ENCODE measurements at places on chromosomes 2 and 18.

GRCh38 chr2:219488149-219488843 is 10.4 kb upstream of the GMPPA start:
- no peak for DNase-seq

DNA sequence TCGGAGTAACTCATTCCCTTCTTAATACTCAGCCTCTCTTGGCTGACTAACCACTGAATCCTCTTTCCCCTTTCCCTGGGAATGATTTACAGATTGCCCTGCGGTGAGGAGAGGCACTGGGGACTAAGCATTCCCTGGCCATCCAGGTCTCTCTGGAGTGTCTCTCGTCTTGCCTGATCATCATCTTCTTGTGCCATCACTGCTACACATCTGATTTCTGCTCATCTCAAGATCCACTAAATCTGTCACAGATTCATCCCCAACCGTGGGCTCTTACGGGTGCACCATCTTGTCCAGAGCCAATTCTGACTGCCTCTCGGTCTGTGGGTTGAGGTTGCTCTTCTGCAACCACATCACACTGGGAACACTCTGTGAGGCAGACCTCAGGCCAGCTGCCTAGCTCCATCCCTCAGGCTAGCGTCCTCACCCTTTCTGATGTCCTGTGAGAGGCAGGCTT is 12.0 kb downstream of the SFTPB start:
- peak; percentile 66 for DNase-seq

DNA sequence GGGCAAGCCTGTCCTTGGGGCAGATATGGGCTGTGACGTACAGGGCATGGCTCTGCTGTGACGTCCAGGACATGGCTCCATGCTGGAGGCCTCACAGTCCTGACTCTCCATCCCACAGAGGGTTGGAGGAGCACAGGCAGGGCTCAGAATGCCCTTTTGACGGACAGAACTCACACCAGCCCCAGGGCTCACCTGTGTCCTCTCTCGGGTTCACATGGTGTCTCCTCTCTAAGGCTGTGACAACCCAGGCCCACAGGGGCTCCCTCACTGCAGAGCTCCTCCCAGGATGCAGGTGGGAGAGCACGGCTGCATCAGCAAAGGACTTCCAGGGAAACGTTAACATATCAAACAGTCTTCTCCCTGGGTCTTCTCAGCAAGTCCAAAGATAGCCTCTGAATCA is 133.8 kb downstream of the EIPR1 start:
- DNase-seq, result no peak

DNA sequence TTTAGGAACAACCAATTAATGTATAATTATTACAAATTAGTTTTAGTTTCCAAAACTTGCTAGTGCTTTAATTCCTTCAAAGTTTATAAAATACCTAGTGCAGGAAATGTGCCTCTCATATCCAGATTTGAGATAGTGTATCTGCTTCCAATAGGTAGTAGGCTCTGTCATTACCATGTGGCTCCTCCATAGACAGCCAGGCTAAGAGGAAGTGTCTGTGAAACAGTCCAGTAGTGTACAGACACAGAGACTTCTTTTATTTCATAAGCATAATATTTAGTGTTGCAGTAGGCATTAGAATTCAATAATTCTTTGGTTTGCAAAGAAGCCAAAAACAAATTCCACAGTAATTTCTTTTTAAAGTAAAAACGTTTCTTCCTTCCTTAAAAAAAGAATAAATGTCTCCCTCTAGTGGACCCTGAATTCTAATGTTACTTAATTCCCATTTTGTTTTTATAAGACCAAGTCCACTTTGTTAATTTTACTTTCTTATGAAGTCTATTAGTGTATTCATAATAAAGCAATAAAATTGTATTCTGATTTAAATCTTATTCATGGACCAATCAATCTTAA is 101.2 kb downstream of the NEB start:
- DNase-seq, result peak; percentile 41

DNA sequence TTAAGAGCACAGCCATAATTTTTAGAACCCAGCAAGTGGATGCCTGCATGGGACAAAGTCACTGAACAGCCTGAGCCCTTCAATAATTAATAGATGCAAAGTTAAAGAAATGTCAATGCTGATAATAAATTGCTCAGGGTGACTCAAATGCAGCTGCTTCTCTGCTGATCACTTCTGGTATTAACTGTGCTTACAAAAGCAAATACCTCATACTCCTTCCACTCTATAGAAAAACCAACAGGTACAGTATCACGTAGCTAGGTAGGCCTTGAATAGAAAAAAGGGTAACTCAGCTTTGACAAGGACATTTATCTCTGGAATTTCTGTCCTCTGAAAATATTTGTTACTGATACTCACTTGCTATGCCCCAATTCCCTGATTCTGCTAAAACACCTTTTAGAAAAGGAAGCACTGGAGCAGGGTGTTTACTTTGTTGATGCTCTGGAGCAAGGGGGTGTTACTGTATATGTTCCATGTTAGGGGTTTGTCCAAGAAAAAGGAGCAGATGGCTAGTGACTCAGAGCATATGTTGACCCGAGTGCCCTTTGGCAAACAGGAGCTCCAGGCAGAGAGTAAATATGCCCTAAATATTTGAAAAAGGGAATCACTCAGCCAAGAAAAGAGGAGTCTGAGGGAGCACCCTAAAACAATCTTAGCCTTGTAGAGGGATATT is 59.1 kb upstream of the RTN4 start:
- DNase-seq, result peak; percentile 63

DNA sequence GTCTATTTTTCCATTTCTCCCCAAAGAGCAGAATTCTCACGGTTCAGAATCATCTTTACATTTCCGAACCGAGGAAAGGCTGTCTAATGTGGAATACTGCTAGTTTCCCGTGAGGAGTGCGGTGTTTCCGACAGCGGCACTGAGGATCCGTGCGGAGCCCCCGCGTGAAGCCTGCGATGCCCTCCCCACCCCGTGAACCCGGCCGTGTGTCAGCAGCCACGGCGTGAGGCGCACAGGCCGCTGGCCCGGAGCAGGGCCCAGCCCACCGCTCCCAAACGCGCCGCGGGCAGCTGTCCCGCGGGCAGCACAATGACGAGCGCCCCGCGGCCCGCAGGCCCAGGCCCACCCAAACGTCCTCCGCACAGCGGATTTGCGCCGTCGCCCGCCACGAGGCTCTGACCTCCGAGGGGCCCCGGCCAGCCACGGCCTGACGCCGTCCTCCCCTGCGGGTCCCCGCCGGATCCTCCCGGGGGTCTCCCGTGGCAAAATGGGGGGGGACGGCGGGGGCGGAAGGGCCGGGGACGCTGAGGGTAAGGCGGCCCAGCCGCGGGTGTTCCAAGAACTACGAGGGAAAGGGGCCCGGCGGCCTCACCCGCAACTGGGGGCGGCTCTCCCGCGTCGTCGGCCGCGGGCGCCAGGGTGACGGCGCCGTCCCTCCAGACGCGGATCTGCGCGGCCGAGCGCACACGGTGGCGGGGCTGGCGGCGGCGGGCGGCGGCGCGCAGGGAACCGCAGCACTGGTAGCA is 796 bp downstream of the SPIRE1 start:
- DNase-seq, result peak; percentile 41

DNA sequence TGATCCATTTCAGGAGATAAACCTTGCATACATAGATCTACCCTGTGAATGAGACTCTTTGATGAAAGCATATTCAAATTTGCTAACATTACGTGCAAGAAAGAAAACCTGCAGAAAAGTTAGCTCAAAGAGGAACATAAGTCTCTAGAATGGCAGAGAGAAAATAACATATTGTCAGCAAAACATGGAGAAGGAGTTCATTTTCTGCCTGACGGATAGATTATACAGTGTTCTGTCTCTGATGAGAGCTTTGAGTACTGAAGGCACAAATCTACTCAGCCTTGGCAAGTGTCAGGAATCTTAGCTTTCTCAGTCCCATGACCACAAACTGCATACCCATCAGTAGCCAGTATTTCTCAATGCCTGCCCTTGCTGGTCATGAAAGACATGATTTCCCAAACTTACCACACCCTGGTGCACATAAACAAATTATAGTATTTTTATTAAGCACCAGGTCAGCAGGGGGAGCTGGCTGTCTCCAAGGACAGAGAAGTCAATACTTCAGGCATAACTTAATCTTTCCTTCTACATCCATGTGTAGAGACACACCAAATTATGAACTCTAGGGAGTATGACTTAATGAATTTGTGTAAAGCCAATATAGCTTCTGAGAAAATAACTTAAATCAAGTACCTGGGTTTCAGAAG is 401.2 kb upstream of the SOX11 start:
- DNase-seq, result peak; percentile 3

- DNase-seq, result no peak
Observed at GRCh38 chr2:171260471-171261424, 100.1 kb upstream of the TLK1 start.

GRCh38 chr2:47174733-47175361 is 19.7 kb upstream of the STPG4 start:
- DNase-seq, result peak; percentile 77

DNA sequence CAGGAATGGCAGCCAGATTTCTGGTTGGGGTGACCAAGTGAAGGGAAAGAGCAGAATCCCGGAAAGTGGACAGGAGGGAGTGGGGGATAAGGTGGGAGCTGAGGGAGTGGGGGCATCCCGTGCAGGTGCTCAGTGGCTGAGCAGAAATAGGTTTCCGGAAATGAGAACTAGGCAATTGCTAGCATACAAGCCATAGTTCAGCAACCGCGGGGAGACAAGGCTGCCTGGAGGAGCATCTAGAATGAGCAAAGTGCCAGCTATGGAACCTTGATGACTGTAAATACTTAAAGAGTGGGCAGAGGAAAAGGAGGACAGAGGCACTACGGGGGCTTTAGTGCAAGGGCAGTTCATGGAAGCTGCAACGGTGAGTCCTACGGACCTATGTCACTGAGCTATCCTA is 220.2 kb downstream of the BCL11A start:
- DNase-seq, result no peak

- no peak for DNase-seq
Observed at GRCh38 chr18:21894619-21895367, 154.2 kb downstream of the MIB1 start.

GRCh38 chr2:11669454-11670291 is at the start of gene NTSR2:
TSS of gene NTSR2 (minus strand) at chr2:11670195. CDS start at chr2:11670129, 66 bp downstream.
- DNase-seq, result peak; percentile 60

GRCh38 chr2:14451312-14451711 is 181.2 kb upstream of the LRATD1 start:
- DNase-seq, result no peak

GRCh38 chr2:10162586-10163497 is 40.3 kb downstream of the RRM2 start:
- no peak for DNase-seq

DNA sequence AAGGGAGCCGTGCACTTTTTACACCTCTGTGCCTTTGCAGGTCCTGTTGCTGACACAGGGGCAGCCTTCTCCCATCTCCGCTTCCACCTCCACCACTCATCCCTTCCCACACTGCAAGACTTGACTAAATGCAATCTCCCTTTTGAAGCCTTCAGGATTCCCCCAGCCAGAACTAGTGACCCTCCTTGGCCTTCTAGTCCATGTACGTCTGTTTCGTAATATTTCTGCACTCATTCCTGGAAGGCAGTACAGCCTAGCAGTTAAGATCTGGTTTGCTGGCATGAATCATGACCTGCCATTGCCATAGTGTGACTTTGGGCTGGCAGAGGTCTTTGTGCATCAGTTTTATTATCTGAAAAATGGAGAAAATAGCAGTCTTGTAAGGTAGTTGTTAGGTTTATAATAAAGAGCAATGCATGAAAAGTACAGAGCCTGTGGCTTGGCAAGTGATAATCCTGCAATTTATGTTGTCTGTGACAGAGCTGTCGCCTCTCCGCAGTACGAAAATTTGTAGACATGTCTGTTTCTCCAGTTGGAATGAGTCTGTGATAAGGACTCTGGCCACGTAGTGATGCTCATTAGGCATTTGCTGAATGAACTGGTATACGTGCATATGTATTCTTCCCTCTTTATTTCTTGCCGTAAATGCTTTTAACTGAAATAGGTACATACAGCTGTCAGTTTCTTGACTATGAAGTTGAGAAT is 36.7 kb downstream of the NCK2 start:
- no peak for DNase-seq

DNA sequence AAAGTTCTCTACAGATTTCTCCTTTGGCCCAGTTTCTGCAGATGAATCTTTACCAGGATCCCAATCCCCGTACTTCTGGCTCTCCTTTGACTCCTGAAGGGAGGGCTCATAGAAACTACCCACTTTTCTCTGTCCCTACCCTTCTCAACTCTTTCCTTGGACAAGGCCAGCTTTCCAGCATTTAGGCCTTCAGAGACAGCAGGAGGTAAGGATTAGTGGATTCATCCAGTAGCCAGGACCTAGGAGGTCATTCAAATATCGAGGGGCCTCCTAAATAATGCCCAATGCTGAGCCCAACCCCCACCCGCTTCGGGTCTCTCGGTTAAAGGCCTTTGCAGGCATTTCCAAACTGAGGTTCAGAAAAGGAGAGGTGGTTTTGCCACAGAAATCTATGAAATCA is 4.8 kb upstream of the ZNF532 start:
- DNase-seq, result no peak

DNA sequence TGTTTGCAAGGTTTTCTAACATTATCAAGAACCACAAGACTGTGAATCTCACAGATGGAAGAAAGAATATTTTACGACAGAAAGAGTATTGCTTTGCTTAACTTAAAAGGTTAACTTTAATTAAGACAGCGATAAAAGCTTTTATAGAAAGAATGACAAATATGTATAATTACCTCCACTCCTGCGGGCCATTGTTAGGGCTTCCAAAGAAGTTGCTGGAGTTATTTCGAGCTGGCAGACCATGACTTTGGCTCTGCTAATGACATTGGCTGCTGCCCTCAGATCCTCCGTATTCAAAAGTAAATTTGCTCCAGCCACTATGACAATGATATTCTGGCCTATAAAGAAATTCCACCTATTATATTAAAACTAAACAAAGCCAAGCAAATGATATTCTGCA is 47.3 kb downstream of the RBKS start:
- no peak for DNase-seq

GRCh38 chr2:20050646-20051531 is 539 bp downstream of the LAPTM4A start:
- DNase-seq, result peak; percentile 70

- DNase-seq, result peak; percentile 24
Observed at GRCh38 chr18:51110073-51110797, 80.2 kb downstream of the SMAD4 start.

GRCh38 chr18:53745986-53746385 is 478.5 kb downstream of the MBD2 start:
- no peak for DNase-seq

- DNase-seq, result no peak
Observed at GRCh38 chr18:60746919-60747318, 374.3 kb upstream of the MC4R start.

DNA sequence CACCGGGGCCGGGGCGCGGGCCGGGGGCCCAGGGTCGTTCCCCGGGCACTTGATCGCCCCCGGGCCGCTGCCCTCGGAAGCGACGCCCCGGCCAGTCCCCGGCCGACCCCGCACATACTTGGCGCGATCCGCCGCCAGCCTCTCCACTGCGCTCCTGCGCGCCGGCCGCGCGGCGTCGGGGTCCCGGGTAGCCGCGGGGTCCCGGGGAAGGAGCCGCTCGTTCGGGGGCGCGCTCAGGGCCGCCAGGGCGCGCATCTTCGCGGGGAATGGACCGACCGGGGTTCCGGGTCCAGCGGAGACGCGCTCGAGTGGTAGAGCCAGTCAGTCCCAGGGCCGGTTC is 204 bp downstream of the FAM110C start:
- DNase-seq, result no peak

- no peak for DNase-seq
Observed at GRCh38 chr2:84646514-84646913, 130.2 kb downstream of the DNAH6 start.

All from astrocyte of the spinal cord (primary cell).